HTR-8/SVneo (cell line): ENCODE measurements at places on chromosomes 16 and 17.

- DNase-seq = no peak
These were observed 260.7 kb upstream of the CA10 start for GRCh38 chr17:52419229-52419641.

DNA sequence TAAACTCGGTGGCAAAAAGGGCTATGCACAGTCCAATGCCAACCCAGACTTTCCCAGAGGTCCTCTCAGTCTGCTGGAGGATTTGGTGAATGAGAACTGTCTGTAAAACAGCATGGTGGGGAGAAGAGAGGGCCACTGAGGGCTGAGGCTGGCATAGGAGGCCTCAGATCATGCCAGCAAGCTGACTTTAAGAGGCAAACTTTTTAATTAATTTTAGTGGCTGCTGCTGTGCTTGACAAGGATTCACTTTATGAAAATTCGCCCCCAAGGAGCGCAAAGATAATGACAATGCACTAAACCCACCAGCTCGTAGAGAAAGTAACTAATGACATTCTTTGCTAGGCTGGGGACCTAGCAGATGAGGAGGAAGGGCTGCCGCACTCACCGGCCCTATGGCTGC lies 15.0 kb downstream of the ABCC12 start:
- DNase-seq = no peak

DNA sequence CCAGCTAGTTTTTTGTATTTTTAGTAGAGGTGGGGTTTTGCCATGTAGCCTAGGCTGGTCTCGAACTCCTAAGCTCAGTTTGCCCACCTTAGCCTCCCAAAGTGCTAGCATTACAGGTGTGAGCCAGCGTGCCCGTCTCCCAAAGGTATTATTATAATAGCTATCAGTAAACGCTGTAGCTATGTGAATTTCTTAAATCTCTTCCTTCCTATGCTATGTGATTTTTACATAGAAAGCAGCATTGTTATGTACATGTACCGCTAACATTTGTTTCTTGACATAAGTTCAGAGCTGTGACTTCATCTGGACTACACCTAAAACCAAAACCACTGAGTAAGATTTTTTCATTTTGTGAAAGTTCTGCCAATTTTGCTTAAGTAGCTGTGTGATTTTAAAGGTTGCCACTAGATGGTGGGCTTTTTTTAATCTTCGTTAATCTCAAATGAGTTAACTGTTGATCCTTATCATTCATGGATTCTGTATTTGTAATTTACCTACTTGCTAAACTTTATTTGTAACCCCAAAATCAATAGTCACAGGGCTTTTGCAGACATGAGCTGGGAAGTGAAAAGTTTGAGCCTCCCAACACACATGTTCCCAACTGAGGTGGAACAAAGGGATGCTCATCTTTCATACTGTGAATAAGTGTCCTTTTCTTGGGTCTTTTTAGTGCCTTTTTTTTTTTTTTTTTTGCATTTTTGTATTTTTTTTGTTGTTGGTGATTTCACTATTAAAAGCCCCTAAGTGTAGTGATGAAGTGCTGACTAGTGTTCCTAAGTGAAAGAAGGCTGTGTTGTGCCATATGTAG lies 21.9 kb downstream of the PRKAR1A start:
- no peak for DNase-seq

- no peak for DNase-seq
These were observed 48.5 kb downstream of the NOS2 start for GRCh38 chr17:27751622-27752490.

DNA sequence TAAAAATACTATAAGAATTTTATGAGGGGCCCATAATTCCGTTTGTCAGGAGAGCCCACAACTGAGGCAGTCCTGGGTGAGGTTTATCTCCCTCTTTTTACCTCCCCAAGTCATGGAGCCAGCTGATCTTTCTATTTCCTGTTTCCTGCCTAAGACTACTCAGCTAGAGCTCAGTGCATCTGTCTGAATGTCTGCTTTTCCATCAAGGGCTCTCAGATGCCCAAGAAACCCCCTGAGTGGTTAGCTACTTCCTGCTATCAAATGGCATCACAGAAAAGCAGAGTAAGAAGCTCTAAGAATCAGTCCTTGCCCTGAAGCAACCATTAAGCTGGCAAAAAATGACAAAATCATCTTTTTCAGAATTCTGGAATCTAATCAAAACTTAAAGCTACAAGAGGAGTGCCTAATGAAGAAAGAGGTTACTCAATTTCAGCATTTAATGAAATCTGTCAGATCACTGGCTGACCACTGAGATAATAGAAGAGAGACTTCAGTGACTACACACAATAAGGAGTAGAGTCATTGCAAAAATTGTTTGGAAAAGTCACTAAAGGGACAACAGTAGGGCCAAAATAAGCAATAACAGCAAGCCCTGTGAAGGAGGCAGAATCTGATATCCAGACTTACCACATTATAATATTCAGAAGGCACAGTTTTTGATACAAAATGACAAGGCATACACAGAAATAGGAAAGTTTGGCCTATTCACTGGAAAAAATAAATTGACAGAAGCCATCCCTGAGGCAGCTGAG lies 150.1 kb downstream of the CYB561 start:
- no peak for DNase-seq

DNA sequence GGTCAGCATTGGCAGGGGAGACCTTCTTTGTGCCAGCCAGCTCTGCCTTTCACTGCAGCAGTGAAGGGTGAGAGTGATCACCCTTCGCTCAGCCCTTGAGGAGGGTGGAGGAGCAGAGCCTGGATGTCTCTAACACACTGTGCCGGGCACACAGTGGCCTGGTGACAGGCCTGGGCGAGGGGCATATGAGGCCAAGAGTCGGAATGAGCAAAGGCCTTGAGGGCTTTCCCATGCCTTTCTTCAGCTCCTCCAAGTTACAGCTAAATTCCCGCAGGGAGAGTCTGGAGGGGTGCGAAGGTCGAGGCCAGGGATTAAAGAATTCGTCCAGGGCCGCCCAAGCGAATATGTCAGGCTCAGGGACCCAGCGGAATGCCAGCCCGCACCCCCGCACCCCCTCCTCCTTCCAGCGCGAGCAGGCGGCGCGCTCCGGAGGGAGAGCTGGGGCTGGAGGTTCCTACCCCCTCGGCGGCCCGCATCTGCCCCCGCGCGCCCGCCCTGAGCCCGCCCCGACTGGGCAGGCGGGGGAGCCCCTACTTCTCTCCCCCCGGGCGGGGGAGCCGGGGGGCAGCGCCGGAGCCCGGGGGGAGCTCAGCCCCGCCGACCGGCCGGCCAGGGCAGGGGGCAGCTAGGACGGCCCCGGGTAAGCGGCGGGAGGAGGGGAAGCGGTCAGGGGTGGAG lies at the start of gene RASL10B:
Gene RASL10B, plus strand, starts transcription at position 401 of the 678 bp plus-strand sequence. CDS start 3,546 bp downstream, outside the sequence.
- peak; percentile 82 for DNase-seq

- DNase-seq = no peak
These were observed 9.8 kb upstream of the IL17C start for GRCh38 chr16:88628512-88628974.

GRCh38 chr17:57400648-57401047 lies 144.3 kb downstream of the MSI2 start:
- DNase-seq = no peak

GRCh38 chr16:23140107-23140506 lies 9.1 kb downstream of the USP31 start:
- DNase-seq = no peak

DNA sequence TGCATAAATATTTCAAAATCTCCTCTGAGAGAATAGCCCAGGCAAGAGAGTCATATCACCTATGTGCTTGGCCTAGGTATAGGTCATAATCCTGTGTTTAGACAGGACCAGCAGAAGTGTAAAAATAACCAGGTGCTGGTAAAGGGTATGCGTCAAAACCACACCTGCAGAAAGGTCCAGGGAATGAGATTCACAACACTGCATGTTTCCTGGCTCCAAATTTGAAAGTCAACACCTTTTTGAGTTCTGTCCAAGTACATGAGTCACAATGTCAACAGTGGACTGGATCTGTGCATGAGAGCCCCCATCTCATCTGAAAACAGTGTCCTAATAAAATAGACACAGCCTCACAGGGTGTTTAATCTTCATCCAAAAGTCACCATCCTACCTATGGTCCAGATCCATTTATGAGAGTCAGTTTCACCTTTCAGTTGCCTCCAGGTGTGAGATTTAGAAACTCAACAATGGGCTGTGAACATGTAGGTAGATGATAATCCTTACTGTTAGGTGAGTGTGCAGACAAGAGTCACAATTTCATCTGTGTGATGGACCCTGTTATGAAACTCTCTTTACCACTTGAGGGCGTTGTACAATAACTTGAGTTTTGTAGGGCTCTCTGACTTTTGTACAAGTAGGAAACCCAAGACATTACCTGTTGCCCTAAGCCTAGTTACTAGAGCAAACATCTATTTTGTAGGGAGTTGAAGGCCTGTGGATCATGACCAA lies 2100.7 kb downstream of the TP53TG3F start:
- no peak for DNase-seq

DNA sequence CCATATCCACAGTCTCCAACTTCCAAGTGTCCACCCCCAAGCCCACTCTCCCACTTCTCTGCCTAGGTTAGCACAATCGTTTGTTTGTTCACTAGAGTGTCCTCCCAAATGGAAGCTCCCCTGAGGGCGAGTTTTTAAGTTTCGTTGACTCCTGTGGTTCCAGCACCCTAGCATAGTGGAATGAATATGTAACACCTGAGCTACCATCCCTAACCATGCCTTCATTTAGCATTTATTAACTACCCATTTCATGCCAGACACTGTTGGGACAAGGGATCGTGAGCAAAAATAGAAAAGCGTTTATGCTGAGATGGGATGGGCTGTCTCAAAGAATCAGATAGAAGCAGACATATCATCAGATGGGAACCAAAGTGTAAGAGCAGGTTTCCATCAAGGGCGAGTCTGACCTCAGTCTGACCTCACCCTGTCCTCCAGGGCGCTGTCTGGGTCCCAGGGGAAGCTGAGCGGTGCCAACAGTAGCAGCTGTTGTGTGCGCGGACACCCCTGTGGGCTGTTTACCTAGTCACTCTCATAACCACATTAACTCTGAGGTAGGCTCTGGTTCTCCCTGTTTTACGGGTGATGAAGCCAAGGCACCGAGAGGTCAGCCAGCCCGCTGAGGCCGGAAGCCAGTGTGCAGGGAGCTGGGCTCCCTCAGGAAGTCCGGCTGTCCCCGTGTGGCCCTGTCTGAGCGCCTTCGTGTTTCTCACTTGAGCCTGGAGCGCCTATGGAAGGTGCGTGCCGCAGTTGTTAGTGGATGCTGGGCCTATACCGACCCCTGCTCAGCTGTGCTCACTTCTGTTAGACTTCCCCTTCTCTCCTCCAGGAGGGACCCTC lies 6.2 kb downstream of the CNP start:
- DNase-seq = no peak

DNA sequence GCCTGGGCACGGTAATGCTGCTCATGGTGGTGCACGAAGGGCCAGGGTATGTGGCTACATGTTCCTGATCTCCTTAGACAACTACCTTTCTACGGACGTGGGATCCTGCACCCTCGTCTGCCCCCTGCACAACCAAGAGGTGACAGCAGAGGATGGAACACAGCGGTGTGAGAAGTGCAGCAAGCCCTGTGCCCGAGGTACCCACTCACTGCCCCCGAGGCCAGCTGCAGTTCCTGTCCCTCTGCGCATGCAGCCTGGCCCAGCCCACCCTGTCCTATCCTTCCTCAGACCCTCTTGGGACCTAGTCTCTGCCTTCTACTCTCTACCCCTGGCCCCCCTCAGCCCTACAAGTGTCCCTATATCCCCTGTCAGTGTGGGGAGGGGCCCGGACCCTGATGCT lies 12.0 kb downstream of the ERBB2 start:
- DNase-seq = no peak

GRCh38 chr17:36892112-36892838 lies 45.0 kb upstream of the LHX1 start:
- DNase-seq = peak; percentile 35

DNA sequence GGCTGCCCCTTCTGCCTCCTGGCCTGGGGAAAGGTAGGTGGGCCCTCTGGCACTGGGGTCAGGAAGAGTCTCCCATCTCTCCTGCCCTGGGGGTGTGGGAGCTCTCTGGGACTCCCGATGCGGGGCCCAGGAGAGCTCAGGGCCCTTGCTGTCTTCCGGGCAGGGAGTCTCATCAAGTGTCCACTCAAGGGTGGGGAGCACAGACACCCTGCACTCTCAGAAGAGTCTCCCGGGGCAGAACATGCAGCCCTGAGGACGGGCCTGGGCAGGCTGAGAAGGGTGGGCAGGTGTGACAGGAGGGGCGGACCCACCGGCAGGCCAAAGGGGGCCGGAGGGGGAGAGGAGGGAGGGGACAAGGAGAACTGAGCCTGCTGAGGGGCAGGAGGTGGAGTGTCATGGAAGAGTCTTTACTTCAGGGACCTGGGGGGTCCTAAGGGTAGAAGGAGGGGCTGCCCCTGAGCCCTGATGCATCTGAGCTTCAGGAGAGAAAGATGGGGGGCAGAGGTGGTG lies 8.4 kb upstream of the PKMYT1 start:
- DNase-seq = no peak

- no peak for DNase-seq
These were observed 62.8 kb downstream of the GRB7 start for GRCh38 chr17:39800540-39800939.

GRCh38 chr17:29293890-29294579 lies at the start of gene NUFIP2:
NUFIP2 (minus strand) TSS chr17:29294148; CDS start chr17:29294059, 89 bp downstream.
- DNase-seq = peak; percentile 98

DNA sequence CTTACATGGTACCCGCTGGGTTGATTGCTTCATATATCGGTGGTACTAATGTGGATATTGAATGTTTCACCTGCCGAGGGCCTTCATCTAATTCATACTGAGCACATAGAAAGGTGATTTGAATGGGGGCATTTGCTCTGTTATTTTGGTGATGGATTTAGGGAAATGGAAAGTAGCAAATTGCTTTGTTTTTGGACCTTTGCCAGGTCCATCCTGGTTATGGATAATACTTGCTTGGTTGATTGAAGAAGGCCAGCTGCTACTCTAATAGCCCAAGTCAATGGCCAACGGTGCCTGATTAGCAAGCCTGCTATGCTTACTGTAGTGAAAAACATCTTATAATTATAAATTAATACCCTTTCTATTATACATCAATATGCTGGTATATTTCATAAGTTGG lies 253.6 kb downstream of the CDH13 start:
- no peak for DNase-seq

GRCh38 chr16:82681592-82681991 lies 54.8 kb downstream of the CDH13 start:
- no peak for DNase-seq

DNA sequence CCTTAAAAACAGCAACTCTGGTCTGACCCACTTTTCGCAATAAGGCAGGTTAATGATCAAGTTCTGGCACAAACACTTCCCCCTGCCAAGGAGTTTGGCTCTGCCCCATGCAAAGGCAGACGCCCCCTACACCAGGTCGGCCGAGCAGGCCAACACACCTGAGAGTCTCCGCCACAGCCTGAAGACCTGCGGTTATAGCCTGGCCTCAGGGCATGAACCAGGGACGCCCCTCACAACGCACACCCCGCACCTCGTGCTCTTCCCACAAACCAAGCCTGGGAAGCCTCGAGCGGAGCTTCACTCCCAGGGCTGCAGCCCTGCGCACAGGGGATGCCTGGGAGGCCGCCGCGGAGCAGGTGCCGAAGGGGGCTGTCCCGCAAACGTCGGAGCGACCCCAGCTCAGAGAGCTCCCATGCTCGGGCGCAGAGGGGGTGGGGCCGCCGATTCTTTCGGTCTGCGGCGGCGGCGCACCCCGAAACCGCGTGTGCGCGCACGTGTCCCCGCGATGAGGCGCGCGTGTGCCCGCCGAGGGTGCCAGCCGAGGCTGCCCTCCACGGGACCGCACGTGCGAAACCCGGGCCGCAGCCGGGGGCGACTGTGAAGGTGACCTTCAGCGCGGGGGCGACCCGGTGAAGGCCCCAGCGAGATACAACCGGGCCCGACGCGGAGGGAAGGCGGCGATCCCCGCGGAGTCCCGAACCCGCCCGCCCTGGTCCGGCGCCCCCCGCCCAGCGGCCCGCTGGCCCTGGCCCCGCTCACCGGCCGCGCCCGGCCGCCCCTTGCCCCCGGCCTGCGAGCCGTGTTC lies 559 bp downstream of the CLUH start:
- no peak for DNase-seq

GRCh38 chr16:4407543-4408322 lies 8.7 kb downstream of the CORO7 start:
- DNase-seq = no peak
